ENCODE measurements at places on chromosomes 12 and 14. TPM values are rescaled to one million over a fixed set of nuclear protein-coding genes. Genes with fewer than 3 reads are reported as not detected.
A peak's percentile ranks its signal among the peaks of the same experiment; 100 is the strongest.

- no peaks in the 10 kb centered on the region for H3K4me1 ChIP-seq
- H3K27me3 ChIP-seq, result no peaks in the 10 kb centered on the region
- DNase-seq, result no peak
- H3K36me3 ChIP-seq, result no peaks in the 10 kb centered on the region
- H3K27ac ChIP-seq, result no peak overlapping the region
- H3K4me3 ChIP-seq, result no peak overlapping the region
These were observed 225.8 kb upstream of the SOX5 start for GRCh38 chr12:24175284-24175683.

DNA sequence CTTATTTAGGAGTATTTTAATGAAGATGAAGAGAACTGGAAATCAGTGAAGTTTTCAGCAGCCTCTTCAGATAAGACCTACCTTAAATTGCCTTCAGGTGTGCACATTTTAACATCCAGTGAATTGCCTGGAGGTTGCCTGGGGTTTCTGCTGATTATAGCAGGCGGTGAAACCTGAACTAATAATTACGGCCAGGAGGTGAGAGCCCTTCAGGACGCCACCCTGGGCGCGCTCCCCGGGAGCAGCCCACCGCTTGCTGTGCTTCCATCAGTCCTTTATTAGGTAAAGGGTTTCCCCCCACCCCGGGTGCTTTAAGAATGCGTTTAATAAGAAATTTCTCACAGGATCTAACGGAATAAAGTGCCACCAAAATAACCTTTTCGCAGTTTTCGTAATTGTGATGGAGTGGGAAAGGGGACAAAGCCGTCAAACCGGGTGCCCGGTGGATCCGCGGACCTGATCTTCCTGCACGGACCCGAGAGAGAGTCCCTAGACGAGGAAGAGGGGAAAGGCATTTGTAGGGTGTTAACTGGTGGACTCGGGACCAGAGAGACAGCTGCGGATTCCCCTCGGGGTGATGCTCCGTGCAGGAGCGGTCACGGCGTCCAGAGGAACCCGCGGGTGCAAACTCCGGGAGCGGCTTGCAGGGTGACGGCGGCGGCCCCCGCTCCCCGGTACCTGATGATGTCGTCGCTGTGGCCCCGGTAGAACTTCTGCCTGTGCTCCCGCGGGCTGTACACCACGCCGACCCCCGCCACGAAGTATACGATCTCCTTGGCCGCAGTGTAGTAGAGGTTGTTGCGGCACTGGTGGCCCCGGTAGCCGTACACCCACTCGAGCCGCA, 902 bp downstream of the EML5 start:
- no peaks in the 10 kb centered on the region for H3K36me3 ChIP-seq
- peak overlapping the region; percentile 89 for H3K27ac ChIP-seq
- H3K27me3 ChIP-seq, result no peaks in the 10 kb centered on the region
- peak; percentile 19 for DNase-seq

DNA sequence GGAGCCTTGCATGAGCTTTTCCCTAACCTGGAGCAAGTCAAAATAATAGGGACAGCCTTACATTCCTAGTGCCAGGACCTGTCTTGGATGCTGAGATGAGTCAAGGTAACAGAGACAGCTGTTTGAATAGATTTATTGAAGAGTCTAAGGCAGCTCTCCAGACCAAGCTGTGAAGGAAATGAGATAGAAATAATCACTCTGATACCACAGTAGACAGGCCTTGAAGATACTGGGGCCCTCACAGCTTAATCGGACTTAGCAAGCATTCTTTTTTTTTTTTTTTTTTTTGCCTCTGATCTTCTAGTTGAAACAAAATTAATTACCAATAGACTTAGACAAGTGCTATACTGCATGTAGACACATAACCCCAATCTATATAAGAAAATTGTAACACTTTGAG, 3.1 kb upstream of the RNASE9 start:
- no peaks in the 10 kb centered on the region for H3K27me3 ChIP-seq
- H3K4me3 ChIP-seq, result no peak overlapping the region
- H3K36me3 ChIP-seq, result no peaks in the 10 kb centered on the region
- H3K27ac ChIP-seq, result no peak overlapping the region

GRCh38 chr14:104624939-104625338, 20.4 kb upstream of the TMEM179 start:
- no peaks in the 10 kb centered on the region for H3K4me1 ChIP-seq
- H3K27ac ChIP-seq, result no peak overlapping the region
- no peak for DNase-seq

DNA sequence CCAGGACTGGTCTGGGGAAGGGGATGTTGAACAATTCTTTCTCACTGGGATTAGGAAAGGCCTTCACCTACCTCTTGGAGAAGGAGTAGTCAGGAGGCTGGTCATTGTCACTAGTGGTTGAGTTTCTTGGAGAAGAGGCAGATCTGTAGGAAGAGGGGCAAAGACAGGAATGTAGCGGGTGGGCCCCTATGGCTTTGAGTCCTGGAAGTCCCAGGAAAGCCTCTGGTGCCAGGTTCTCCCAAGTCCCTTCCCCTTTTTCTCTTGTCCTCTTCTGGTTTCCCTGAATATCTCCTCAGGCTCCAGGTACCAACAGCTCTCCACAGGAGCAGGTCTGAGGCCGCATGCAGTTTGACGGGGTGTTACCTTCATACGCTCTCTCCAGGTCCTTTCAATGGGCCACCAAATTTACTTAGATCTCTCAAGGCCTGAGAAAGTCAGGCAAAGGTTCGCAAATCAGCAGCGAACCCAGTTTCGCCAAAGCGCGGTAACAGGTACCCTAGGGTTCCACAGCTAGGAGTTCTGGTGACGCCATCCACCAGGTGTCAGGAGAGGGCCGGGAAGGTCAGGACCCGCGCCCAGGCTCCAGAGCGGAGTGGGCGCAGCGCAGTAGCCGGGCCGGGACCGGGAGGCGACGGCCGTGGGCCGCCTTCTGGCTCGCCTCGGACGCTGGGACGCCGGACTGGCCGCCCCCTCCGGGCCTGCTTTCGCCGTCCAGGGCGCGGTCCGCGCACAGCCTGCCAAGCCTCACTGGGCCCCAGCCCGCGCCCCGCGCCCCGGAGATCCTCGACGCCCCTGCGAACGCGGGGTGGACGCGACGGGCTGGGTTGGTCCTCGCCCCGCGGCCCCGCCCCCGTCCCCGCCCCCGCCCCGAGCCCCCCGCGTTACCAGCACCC, 795 bp downstream of the SMAGP start:
- H3K27ac ChIP-seq, result peak overlapping the region; percentile 64
- peak overlapping the region; percentile 77 for H3K4me3 ChIP-seq
- no peaks in the 10 kb centered on the region for H3K36me3 ChIP-seq

Gene KRT75
- total RNA-seq, result not detected

Gene B4GALNT3
- total RNA-seq, result 9.3 TPM

Gene SLCO1A2
- total RNA-seq, result not detected
